ENCODE measurements at places on chromosomes 1 and 21.

DNA sequence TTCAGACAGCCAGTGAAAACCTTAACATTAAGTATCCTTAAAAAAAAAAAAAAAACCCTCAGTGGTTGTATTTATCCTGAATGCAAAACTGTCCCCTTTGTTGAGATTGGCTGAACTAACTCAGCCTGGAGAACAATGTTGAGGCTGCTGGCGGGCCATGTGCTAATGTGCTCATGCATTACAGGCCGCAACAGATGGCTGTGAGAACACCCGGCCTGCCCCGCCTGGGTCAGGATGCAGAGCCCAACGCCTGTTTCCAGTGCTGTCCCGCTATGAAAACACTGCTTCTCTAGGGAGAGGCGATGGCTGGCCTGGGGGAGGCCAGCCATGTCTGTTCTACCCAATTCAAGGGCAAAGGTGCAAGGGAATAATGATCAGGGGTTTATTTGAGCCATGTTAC lies 13.8 kb downstream of the OLIG2 start:
- no peak for DNase-seq

DNA sequence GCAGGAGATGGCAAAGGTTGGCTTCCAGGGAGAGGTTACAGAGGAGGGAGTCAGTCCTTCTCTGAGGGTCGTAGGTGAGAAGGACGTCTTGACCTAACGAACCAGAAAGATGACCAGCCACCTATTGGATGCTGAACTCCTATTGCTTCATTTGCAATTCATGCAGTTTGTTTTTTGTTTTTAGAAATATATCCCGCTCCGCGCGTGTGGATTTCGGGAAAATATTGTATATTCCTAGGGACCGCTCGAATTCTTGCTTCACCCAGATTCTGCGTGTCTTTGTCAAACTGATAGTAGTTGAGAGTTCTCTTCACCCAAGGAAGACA lies 564 bp downstream of the DISP1 start:
- no peak for DNase-seq

DNA sequence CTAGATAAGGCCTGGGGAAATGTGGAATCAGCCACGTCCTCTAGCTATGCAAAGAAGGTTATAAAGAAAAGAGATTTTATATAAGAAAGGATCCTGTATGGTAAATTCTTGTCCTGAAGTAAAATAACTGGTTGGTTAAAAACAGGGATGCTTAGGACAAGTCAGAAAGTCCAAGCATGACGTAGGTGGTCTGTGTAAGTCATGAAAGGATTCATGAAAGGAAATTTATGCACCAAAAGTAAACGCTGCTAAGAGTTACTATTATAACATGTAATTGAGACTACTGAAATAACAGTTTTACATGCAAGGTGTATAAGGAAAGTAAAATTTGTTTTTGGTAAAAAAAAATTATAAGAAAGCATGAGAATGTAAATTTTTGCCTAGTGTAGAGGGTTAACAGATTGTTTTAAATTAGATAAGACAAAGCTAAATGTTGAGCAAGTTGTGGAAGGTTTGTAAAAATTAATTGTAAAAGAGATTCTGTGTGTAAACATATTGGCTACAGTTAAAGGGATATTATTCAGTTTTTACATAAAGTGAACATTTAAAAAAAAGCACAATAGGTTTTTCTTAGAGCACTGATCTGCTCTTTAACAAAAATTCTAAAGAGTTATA lies 43.9 kb downstream of the PIGK start:
- DNase-seq: peak; percentile 9

DNA sequence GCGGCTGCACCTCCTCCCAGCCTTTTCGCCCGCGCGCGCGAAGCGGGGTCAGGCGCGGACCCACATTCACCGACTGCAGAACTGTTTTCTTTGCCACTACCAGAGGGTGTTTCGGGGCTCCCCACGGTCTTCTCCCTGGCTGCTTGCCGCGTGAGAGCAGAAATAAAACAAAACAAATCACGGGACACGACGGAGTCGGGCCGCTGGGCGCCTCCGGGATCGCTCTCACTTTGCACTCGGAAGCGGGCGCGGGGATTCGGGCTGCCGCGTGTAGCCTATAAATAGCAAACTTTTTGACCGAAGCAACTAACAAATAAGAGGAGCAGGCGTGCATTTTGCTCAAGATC lies 412.3 kb upstream of the ESRRG start:
- DNase-seq: peak; percentile 27

GRCh38 chr1:98099501-98099900 lies 178.7 kb upstream of the DPYD start:
- DNase-seq: no peak

GRCh38 chr1:7638078-7638477 lies 133.0 kb upstream of the VAMP3 start:
- DNase-seq: no peak

DNA sequence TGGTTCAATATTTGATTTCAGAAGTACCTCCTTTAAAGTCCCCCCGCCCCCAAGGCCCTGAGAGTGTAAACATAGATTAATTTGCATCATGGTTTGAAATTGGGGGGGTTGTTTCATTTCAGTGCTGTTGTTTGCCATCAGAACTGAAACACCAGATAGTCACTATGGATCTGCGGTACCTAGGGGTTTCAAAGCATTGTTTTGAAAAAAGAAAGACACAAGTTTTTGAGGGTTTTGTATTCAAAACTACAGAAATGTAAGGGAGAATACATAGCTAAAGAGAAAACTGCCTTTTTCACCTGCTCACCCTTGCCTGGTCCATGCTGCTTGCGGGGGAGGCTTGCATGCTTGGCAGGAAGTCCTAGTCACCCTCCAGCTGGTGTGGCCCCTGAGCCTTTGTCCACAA lies 59.3 kb downstream of the ACP6 start:
- peak; percentile 90 for DNase-seq

DNA sequence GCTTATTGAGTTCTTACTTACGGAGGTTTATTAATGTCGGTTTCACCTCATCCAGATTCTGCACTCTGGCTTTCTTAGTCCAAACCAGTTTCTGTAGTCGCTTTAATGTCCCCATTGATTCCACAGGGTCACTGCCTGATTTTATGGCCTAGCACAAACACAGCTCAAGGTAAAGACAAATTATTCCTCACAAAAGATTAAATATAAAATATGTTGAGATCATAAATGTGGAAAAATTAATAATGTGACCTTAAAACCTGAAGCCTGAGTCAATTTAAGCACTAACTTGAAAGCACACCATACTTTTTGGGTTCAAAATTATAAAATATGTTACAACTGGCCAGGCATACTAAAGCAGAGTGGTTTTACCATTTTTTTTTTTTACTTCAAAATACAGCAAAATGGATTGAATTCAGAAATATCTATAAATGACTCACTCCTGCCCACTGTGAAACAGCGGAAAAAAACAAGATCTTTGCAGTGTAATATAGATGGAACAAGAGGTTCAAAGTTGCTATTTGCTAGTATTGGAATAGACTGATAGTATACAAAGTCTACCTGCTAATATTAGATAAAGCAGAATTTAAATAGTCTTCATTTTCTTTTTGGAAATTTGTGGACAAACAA lies 37.6 kb upstream of the SAMSN1 start:
- no peak for DNase-seq

DNA sequence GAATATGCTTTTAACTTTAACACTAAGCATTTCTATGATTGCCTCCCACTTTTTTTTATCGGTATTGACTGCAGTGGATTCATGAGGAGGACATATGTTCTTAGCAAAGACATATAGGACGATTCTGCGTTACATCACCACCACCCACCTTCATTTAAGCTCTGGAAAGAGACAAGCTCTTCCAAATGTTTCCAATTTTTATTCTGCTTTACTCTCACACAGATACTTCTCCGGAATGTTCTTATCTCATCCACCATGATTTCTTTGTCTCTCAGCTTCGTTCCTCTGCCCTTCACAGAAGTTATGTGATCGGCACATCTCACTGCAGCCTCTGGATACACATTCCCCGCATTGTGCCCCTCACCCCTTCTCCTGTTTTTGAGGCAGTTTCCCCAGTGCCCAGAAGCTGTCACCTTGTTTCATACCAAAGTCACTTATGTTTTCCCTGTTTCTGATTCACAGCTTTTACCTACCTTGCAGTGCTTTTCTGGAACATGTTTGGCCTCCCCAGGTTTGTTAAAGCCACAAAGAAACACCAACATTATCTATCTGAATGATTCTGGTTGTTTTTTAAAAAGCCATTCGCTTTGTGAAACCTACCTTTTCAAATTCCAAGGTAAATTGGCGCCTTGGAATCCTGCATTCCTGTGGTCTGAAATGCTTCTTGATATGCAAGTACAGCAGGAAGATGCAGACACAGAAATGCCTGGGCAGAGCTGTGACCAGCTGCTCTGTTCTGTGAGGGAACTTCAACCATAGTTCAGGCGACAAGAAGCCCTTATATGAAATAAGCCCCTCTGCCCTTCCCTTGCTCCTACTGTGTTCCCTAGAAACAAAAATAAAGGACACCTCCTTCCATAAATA lies 1020.2 kb downstream of the TTLL7 start:
- DNase-seq: no peak

DNA sequence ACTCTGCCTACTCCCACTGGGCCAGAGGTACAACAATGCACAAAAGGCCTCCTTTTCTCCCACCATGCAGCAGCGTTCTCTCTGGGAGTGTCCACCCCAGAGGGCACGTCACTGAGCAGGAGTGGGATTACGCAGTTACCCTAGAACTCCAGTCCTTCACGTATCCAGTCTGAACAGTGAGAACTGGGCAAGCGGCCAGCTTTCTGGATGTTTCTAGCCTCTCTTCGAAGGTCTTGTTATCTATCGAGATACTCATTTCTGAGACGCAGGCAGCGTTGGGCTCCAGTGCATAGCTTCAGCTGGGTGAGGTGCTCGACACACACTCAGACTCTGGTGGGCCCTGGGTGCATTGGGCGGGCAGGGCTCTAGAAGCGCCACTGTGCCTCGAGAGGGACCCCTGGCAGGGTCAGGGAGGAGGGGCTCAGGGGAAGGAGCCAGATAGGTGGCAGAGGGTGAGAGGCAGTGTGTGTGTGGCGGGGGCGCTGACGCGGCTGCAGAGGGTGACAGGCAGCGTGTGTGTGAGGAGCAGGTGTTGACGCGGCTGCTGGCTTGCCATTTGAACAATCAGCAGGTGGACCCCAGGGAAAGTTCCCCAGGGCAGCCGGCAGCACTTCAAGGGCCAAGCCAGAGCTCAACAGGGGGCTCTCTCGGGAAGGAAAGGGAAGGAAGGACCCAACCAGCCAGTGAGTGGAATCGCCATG lies 27.9 kb downstream of the PRDM15 start:
- no peak for DNase-seq

GRCh38 chr21:21661741-21662140 lies 663.5 kb downstream of the NCAM2 start:
- DNase-seq: no peak

- DNase-seq: no peak
These were observed 36.0 kb downstream of the C1orf94 start for GRCh38 chr1:34212673-34213072.

DNA sequence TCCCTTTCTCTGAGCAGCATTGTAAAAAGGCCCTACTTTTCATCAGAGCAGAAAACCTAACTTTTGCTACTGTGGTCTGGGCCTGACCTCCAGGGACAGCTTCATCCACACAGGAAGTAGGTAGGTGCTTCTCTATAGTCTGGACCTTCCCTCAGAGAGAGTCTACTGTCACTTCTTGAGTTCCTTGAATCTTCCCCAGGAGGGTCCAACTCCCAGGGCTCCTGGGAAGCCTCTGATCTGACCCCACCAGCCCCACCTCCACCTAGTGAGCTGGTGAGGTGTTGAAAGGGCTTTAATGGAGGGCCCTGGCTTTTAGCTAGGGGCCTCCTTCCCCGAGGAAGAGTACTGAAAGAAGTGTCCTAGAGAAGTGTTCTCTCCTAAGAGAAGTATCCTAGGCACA lies 2.7 kb upstream of the VANGL2 start:
- DNase-seq: no peak

DNA sequence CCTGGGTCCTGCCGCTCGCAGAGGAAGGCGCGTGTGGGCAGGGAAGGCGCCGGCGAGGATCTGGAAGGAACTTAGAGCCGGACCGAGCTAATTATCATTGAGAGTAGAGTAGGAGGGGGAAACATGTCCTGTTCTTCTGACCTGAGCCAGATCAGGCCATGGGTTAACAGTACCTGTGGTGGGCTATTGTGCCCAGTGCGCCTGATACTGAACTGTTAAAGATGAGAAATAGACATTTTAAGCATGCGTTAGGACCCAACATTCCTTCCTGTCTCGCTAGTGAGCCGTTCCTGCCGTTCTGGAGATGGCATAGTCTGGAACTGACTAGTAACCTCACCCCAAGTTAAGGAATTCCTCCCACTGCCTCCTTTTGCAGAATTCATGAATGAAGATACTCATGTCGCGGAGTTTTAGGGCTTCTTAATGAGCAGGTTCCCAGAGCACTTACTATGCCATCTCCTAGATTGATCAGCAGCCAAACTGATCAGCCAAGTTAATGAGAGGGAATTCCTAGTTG lies 870 bp downstream of the STRIP1 start:
- DNase-seq: no peak

DNA sequence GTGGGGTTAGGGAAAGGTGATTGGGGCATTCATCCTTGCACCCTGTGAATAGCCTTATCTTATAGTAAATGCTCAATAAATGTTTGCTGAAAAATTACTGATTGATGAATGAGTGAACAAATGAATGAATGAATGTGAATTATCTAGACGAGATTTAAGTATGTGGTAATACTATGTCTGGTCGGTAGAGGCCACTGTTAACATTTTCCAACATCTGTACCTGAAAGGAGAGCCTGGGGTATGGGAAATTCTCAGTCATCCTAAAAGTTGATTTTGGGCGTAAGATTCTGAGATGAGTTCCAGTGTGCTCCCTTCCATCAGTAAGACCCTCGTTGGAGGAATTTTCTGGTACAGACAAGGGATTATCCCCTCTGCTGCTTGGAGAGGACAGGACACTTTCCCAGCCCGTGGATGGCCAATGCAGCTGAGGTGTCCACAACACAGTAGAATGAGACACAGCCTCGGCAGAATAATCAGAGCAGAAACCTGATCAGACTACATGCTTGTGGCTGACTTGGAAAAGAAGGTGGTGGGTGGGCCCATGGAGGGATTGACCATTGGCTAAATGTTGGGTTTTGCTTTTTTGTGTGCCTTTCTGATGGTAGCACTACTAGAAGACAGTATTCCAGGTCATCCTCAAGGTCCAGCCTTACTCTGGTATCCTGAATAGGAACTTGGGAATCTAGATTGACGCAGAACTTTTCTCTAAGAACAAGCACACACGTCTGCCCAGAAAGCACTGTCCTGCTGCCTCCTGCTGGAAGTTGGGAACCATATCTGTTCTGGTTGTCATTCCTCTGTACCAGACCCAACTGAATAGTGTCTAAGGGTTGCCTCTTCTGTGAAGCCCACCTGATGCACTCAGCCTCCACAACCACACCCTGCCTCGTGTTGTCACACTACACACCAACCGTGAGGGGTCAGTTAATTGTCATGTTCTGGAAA lies 262.0 kb downstream of the TNR start:
- peak; percentile 52 for DNase-seq

DNA sequence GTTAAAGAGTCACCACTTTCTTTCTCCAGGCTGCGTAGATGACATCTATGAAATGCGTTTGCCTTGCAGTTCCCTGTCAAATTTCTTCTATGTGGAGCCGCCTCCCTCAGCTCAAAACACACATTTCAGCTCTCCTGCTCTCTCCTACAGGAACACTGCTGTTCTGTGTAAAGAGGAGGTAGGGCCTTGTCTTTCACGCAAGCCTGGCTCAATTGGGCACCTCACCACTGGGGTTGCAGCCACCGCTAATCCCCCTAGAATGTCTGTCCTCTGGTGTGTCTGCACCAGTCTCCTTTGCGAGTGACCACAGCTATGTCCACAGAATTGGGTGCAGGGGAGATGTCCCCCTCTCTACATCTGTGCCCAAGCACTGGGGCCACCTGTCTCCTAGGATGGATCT lies 31.8 kb upstream of the CFHR4 start:
- DNase-seq: no peak

GRCh38 chr1:78333502-78333901 lies 157.3 kb upstream of the PTGFR start:
- no peak for DNase-seq
